ENCODE measurements at places on chromosomes 7 and 10. TPM values are rescaled to one million over a fixed set of nuclear protein-coding genes. Genes with fewer than 3 reads are reported as not detected.

TAS2R38 gene
- not detected for total RNA-seq

- no peaks in the 10 kb centered on the region for H3K27me3 ChIP-seq
- H3K27ac ChIP-seq: no peak overlapping the region
- H3K4me1 ChIP-seq: no peaks in the 10 kb centered on the region
- H3K4me3 ChIP-seq: no peak overlapping the region
- no peak for DNase-seq
Measured at GRCh38 chr10:129417870-129418269, 49.2 kb upstream of the MGMT start.

- H3K4me3 ChIP-seq: no peak overlapping the region
- no peaks in the 10 kb centered on the region for H3K27me3 ChIP-seq
- no peaks in the 10 kb centered on the region for H3K36me3 ChIP-seq
Measured at GRCh38 chr10:63627881-63628296, 106.7 kb downstream of the REEP3 start.

DNA sequence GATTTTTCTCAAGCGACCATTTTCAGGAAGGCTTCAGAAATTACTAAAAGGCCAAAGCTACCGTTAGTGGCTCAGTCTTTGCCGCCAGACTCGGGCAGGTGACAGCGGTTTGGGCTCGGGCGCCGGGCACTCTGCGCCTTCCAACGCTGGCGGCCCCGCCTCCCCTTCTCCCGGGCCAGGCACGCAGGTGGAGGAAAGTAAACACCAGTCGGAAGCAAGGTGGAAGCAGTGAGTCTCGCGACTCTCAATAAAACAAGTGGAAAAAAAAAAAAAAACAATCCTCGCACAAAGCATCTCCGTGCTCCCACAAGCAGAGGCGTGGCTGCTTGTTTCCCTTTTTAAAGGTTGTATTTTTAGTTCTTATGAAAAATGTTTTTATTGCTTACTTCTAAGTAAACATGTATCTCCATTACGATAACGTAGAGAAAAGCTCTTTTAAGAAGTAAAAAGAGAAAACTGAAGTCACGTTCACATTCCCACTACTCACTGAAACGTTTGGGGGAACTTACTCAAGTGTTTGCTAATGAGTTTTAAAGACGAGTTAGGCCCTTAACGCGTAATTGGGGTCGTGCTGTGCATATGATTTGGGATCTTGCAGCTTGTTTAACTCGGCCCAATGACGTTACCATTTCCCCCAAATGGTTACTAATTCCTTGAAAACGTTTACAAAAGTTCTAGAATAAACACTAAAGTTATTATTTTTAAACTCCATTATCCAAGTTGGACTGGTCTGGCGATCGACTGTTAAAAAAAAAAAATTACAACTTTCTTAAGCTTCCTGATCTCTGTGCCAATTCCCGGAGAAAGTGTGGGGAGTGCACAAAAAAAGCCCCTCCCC lies 864 bp downstream of the CDCA7L start:
- H3K27me3 ChIP-seq: no peaks in the 10 kb centered on the region
- no peaks in the 10 kb centered on the region for H3K36me3 ChIP-seq
- peak overlapping the region; percentile 71 for H3K27ac ChIP-seq
- peak overlapping the region; percentile 84 for H3K4me3 ChIP-seq
- DNase-seq: peak; percentile 74
- H3K4me1 ChIP-seq: peaks cover 18% of the 10 kb centered on the region

KLLN gene
- total RNA-seq: 0.59 TPM

All from osteoblast (primary cell).